Stimulated activated effector memory CD8-positive, alpha-beta T cell treated with anti-CD3 and anti-CD28 coated beads, Interleukin-12 subunit alpha, Interleukin-12 subunit beta, amount 100 ng/mL, for 72 hours (primary cell): ENCODE measurements at places on chromosomes 4 and X.

DNA sequence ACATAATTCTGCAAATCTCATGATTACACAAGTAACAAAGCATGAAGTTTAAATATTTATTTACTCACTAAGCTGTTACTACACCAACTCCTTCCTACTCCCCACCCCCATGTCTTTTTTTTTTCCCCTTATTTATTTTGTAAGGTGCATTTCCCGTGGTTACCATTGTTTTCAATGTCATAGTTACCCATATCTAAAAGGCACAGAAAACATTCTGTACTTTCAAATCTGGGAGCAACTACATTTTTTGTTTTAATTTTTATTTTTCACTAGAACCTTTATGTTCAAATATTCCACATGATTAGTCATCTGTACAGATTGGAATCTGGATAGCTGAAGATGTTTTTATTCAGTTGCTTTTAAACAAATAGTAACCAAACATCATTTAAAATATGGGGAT lies 62.8 kb downstream of the PPP3CA start:
- no peak for DNase-seq

GRCh38 chrX:119087121-119087520 lies 14.3 kb downstream of the CT47C1 start:
- no peak for DNase-seq

DNA sequence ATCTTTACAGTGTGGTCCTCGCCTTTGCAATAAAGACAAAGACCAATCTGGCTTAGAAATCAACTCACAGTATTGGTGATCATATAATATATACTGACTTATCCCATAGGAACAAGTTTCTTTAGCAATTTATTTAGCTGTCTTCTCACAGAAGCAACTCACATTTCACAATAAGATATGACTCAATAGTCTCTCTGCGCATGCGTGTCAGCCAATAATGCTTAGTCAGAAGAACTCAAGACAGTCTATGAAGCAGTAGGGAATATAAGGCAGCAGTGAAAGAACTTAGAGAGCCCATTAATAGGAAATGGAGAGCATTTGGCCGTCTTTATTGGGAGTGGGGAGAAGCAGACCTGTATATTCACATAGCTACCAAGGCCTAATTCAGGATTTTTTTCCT lies 216.7 kb downstream of the IL13RA2 start:
- DNase-seq, result no peak

- no peak for DNase-seq
Measured at GRCh38 chr4:159549098-159549518, 446.2 kb downstream of the RAPGEF2 start.

- DNase-seq, result no peak
Measured at GRCh38 chr4:117010671-117011070, 74.7 kb downstream of the TRAM1L1 start.
